ENCODE measurements at places on chromosomes 12 and 14.

DNA sequence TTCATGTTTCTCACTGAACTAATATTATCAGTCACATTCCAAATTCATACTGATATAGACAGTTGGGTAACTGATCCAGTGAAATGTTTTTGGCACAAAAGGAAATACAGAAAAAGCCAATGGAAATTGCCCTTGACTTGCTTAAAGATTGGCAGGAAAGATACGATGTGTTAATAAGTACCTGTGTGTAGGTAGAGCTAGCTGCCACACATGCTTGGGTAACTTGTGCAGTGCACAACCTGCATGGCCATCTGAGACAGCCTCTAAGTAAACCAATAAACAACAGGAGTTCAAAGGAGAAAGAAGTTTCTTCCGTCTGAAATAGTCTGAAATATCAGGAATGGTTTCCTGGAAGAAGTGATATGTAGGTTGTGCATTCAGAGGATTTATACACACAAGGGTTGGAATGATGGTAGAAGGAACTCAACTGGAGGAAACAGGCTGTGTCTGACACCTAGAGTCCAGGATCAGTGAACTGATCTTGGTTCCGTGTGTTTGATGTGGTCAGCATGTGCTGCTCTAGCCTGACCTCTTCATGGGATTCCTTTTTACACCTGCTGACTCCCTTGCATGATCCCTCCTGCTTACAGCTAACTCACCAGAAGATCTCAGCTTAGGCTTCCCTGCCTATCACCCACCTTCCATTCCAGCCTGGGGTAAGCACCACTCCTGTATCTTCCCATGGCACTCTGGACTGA lies 81.4 kb upstream of the KRR1 start:
- DNase-seq = no peak

GRCh38 chr14:77309131-77309530 lies 11.6 kb downstream of the POMT2 start:
- DNase-seq = no peak

DNA sequence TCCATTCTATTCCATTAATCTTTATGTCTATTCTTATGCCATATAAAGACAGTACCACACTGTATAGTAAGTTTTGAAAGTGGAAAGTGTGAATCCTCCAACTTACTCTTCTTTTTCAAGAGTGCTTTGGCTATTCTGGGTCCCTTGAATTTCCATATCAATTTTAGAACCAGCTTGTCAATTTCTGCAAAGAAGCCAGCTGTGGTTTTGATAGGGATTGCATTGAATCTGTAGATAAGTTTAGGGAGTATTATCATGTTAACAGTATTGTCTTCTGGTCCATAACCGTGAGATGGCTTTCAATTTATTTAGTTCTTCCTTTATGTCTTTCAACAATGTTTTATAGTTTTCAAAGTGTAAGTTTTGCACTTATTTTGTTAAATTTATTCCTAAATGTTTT lies 34.2 kb upstream of the GCH1 start:
- no peak for DNase-seq

DNA sequence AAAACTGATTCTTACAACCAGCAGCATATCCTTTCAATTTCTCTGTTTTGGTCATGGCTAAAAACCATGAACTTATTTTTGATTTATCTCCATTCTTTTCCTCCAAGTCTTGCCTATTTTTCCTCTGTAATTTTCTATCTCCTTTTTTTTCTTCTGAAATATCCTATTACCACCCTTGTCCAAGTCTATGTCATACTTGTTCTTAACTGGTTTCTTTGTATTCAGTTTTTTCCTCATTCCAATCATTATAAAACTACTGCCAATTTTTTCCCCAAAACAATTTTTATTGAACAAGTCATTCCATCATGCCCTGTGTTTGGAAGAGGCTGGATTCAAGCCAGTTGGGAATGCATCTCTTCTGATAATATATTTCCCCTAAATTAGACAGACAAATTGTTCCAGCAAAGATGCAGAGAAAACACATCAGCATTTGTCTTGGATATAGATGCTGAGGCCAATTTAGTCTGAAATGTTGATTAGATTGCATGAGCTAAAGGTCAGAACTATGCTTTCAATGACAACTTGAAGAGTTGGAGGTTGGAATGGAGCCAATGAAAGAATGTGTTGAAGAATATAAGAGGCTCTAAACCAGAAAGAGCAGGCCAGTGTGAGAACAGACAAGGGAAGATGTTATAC lies 30.7 kb downstream of the OTOGL start:
- no peak for DNase-seq

DNA sequence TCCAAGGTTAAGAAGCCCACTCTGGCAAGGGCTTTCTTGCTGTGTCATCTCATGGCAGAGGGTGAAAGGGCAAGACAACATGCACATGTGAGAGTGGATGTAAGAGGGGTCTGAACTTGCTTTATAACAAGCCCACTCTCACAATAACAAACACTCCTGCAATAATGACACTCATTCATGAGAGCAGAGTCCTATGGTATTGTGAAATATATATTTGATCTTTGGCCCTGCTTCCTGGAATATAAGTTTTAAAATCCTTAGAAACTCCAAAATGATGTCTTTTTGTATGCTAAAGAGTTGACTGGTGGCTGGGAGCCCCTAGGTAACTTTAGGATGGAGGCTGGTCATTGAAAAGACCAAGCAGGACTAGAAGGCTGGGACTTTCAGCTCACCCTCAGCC lies 51.8 kb downstream of the TSPAN8 start:
- DNase-seq = no peak

GRCh38 chr12:15496738-15497137 lies 174.4 kb downstream of the PTPRO start:
- no peak for DNase-seq

DNA sequence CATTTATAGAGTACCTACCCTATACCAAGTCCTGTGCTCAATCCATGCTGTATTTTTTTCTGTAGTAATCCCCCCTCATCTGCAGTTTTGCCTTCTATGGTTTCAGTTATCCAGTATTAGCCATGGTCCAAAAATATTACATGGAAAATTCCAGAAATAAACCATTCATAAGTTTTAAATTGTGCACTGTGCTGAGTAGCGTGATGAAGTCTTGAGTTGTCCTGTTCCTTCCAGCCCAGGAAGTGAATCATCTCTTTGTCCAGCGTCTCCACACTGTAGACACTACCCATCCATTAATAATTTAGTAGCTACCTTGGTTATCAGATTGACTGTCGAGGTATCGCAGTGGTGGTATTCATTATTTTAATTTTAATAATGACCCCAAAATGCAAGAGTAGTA lies 54.2 kb downstream of the SUDS3 start:
- no peak for DNase-seq

DNA sequence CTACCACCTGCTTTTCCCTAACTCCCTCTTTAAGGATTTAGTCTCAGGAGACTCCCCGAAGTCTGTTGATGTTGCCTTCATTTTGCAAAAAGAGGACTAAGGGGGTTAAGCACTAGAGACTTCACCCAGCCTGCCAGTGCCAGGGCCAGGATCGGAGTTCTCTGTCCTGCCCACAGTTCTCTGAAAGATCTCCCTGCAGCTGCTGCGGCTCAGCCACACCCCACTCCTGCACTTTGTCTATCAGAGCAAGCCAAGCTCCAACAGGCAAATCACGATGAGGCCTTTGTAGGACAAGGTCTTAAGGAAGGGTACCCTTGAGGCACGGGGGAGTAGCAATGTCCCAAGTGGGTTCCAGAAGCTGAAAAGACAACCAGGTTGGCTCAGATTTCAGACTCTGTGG lies 148.8 kb upstream of the EGLN3 start:
- no peak for DNase-seq

DNA sequence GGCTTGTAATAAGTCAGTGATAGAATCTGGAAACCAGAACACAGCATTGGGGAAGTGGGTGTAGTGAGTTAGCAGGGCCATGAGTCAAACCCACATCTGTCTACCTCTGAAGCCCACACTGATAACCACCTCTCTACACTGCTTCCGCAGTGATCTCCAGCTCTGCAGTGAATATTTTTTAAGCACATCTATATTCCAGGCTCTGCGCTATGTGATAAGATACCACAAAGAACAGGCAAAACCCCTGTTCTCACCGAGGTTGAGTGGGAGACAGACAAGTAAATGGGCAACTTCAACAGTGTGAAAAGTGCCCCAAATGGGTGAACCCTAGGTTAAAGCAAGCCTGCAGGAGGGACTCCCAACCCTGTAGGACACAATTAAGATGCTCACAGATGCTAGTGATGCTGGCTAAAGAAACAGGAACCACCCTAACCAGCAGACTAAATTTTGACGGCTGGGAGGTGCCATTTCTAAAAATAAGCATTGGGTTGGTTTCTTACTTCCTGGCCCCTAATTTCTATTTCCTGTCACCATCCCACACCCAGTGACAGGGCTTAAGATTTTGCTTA lies 375.0 kb downstream of the DPF3 start:
- peak; percentile 30 for DNase-seq

DNA sequence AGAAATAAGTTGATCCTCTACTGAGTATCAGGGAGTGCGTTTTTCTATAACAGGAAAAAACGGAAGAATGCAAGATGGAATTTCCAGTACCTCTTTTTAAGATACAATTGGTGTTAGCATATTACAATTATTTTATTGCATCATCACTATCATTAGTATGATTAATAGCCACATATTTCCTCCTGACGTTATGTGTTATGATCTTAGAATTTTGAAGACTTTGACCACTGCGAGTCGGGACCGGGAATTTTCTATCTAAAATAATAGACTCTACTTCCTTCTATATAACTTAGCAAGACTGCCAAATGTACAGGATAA lies 679 bp upstream of the SAV1 start:
- DNase-seq = no peak

DNA sequence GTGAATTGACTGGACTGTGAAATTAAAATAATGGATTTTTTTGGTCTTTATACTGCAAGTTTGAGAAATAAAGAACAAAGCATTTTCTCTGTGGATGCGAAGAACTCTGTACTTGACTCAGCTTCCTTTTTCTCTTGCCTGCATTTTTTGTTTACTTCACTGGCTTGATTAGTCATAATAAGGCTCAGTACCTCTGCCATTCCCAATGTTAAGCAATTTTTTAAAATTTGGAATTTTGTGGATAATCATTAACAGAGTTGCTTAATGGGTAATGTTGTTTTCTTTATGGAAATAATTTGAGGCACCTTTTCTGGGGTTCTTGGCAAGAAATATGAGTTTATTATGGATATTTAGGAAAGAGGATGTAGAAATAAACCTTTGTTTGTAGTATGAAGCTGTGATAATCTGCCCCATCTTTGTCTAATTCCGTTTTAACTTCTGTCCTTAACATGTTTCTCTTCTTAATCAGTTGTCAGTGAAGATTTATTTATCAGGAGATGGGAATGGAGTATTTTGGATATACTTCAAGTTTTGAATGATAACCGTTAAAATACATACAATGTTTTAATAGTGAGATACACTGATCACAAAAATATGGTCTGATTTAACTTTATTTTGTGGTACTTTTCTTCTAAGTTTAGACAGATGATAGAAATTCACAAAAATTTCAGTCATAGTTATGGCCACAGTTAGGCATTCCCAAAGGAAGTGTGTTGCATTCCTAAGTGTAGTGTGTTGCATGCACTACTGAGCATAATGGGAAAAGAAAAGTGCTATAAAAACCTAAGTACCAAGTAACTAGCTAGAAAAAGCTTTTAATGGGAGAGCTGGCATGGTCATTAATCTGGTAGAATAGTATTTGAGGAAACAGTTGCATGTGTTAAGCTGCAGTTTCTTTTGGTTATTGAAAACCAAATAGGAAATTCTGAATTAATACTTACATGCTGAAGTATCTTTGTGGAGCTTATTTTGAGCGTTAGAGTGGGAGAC lies 27.7 kb downstream of the WNK1 start:
- no peak for DNase-seq

- peak; percentile 38 for DNase-seq
Observed at GRCh38 chr12:116276652-116277466, 634 bp downstream of the MED13L start.

DNA sequence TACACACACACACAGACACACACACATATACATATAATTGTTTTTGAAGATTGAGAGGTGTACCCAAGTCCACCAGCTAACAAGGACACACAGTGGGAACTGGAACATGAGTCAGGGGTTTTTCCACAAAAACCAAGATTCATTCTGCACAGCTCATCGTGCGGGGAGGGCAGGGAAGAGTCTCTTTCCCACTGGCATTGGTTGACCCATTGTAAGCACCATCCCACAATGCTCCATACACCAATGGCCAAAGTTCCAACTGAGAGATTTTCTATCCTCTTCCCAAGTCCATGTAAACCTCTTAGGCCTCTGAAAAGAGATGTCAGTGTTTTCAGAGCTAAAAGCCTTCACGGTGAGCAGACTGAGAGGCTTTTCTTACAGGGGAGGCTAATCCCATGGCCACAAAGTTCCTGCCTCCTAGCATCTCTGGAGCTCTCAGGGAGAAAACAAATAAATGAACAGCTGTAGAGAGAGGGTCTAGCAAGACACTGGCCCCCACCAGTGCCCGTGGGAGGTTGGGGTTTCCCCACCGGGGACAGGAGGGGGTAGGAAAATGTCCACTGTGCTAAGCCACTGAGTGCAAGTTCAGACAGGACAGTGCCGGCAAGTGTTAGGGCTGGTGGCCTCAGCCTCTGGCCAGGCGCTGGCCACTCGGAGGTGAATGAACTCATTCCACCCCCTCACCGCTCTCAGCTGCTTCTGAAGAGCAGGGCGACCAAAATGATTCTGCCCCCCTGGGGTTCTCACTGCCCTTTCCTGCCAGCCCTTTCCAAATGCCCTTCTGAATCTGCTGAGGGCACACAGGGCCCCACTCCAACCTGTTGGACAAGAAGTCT lies 21.5 kb upstream of the TC2N start:
- DNase-seq = no peak

DNA sequence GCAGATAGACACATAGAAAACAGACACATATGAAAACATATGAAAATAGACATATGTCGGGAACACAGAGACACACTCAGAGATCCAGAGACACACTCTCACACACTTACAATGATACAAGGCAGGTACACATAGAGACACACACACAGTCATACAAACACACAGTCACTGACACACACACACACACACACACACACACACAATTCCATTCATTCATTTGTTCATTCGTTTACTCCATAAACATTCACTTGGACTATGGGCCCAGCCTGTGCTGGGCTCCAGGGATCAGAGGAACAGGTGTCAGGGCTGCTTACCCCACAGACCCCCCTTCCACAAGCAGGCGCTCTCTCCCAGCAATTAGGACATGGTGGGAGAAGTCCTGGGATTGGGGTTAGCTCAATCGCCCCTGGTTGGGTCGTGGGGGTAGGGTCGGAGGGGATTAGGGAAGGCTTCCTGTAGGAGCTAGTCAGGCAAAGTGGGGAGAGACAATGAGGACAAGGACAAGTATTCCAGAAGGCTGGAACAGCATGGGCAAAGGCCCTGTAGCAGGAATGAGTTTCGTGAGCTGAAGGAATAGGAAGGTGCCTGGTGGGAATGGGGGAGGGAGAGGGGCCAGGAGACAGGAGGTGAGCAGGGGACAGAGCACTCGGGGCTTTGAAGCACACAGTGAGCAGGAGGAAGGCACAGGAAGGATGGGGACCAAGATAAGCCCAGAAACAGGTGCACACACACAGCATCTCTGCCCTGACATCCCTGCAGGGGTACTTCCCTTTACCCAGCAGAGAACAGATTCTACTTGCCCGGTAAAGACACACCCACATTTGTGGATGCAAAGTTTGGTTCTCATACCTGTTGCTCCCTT lies 6.5 kb downstream of the RASAL1 start:
- DNase-seq = no peak
